Osteoblast (primary cell): ENCODE measurements at places on chromosomes 3 and 15. TPM values are rescaled to one million over a fixed set of nuclear protein-coding genes. Genes with fewer than 3 reads are reported as not detected.

DNA sequence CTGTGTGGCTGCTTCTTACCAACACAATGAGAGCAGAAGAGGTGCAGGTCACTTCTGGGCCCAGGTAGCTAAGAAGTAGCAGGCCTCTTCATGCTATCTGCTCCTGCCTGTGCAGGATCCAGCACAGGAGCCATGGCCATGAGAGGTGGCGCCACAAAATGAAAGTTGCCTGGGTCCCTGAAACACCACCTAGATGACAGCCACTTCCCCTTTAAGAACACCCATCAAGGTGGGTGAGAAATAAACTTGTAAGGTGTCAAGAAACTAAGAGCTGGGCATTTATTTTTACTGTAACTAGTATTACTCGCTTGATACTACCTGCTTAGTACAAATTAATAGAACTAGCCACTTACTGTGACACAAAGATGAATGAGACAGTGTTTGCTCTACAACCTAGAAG lies 484.6 kb upstream of the TBL1XR1 start:
- H3K36me3 ChIP-seq, result no peaks in the 10 kb centered on the region
- H3K27me3 ChIP-seq, result no peaks in the 10 kb centered on the region
- H3K4me1 ChIP-seq, result peaks cover 16% of the 10 kb centered on the region
- no peak overlapping the region for H3K4me3 ChIP-seq

DNA sequence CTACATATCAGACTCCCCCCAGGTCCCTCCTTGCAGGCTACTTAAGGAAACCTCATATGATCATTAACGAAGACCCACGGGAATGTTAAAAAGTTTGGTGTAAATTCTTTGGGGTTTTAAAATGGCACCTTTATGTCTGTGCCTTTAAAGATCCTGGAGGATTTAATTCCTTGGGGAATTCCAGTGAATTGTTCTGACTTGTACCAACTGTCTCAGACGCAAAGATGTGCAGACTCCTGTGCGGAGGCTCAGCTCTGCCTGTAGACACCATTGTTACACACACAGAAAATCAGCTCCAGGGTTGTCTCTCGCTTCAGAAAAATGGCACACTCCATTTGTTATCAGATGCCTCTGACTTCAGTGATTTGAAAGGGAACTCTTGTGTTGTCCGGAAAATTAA lies 414.4 kb upstream of the CFAP20DC start:
- no peak for DNase-seq
- H3K36me3 ChIP-seq, result no peaks in the 10 kb centered on the region
- H3K4me1 ChIP-seq, result no peaks in the 10 kb centered on the region
- no peak overlapping the region for H3K27ac ChIP-seq
- no peaks in the 10 kb centered on the region for H3K27me3 ChIP-seq

DNA sequence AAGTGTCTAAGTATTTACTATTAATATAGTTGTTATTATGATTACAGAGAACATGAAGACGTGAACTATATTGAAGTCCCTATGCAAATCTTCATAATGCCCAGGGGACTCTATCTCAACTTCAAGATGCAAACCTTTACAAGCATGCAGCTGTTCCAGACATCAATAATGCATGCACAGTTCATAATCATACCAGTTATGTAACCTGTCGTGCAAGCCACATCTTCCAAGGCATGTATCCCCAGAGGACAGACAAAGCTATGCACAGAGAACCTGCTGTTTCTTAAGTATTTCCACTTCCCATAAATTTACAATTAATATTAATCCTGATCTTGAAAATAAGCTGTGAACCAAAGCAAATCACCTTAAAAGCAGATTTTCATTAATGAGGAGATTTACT lies 534.1 kb downstream of the TUSC7 start:
- H3K36me3 ChIP-seq, result no peaks in the 10 kb centered on the region
- H3K27ac ChIP-seq, result no peak overlapping the region
- no peaks in the 10 kb centered on the region for H3K27me3 ChIP-seq
- DNase-seq, result no peak
- H3K4me1 ChIP-seq, result no peaks in the 10 kb centered on the region

DNA sequence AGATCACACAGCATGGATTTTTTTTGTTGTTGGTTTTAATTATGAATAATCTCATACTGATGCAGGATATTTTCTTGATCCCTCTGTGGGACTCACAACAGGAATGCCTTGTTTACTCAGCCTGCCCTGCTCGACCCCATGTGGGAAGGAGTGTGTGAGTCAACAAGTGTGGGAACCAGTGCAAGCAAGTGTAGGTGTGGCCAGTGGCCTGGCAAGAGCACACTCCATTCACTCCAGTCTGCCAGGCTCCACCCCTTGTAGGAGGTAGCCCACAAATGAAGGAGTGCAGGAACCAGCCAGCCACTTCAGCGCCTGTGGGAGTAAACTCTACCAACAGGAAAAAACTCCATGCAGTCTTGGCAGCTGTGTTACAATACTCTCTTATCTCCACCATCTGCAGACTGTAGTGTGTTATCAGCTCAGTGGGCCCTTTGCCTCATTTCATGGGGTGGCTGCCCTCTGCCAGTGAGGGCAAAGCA lies 393.6 kb downstream of the OTOL1 start:
- no peaks in the 10 kb centered on the region for H3K27me3 ChIP-seq
- no peak overlapping the region for H3K4me3 ChIP-seq
- no peaks in the 10 kb centered on the region for H3K36me3 ChIP-seq
- H3K4me1 ChIP-seq, result peaks cover 11% of the 10 kb centered on the region
- peak overlapping the region; percentile 83 for H3K27ac ChIP-seq
- peak; percentile 68 for DNase-seq

GRCh38 chr3:142000325-142000870 lies 124.0 kb downstream of the ATP1B3 start:
- H3K4me3 ChIP-seq, result no peak overlapping the region
- no peak for DNase-seq
- H3K27me3 ChIP-seq, result no peaks in the 10 kb centered on the region

- no peaks in the 10 kb centered on the region for H3K4me1 ChIP-seq
- no peak overlapping the region for H3K4me3 ChIP-seq
- no peaks in the 10 kb centered on the region for H3K36me3 ChIP-seq
- no peak overlapping the region for H3K27ac ChIP-seq
- DNase-seq, result no peak
Measured at GRCh38 chr3:127953091-127954035, 38.3 kb downstream of the KBTBD12 start.

GRCh38 chr3:67704322-67704721 lies 49.9 kb upstream of the SUCLG2 start:
- H3K4me3 ChIP-seq, result no peak overlapping the region
- H3K27me3 ChIP-seq, result no peaks in the 10 kb centered on the region
- H3K4me1 ChIP-seq, result no peaks in the 10 kb centered on the region

The CHRNB4 gene
- total RNA-seq, result not detected in 2 replicates

The SPTBN5 gene
- under 0.01 and 0.36 TPM in 2 replicates for total RNA-seq

The ARL14 gene
- total RNA-seq, result not detected in 2 replicates

The LCTL gene
- 1.2 and 1.4 TPM in 2 replicates for total RNA-seq
